Stimulated activated CD4-positive, alpha-beta T cell treated with anti-CD3 and anti-CD28 coated beads, Interleukin-1b, Interleukin-23, amount 100 ng/mL, for 1 hour (primary cell): ENCODE measurements at places on chromosomes 1 and 21.
A peak's percentile ranks its signal among the peaks of the same experiment; 100 is the strongest.

DNA sequence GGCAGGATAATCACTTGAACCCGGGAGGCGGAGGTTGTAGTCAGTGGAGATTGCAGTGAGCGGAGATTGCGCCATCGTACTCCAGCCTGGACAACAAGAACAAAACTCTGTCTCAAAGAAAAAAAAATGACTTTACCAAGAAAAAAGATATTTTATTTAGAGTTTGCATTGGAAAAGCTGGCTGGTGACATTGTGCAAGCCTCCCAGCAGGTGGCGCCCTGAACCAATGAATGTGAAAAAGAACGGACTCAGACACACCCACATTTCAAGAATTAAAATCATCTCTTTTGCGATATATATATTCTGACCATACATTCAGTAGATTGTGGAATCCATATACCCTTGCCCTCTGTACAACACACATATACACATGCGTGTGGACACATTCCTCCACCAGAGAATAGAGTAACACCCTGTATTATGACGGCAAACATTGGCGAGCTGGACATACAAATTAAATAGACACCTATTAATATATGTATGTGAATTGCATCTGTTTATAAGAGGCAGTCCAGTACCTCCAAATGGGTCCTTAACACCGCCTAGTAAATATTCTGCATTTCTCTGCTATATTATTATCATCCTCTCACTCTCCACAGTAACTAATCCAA is 39.0 kb upstream of the CADM3 start:
- DNase-seq, result peak; percentile 53

DNA sequence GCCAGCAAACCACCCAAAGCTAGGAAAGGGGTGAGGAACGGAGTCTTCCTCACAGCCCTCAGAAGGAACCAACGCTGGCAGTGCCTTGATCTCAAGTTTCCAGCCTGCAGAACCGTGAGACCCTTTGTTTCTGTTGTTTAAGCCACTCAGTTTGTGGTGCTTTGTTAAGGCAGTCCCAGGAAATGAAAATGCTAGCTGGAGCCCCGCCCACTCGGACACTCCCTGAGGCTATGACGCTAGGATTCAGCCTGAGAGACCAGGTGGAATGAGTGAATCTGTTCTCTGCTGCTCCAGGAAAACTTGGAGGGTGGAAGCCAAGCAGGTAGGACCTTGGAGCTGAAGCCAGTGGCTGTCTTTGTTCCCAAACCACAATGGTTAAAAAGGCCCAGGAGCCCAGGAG is 196.5 kb upstream of the POU3F1 start:
- no peak for DNase-seq

- DNase-seq, result no peak
These were observed 11.5 kb upstream of the LAPTM5 start for GRCh38 chr1:30768830-30769718.

- DNase-seq, result no peak
These were observed 150.6 kb downstream of the RWDD3 start for GRCh38 chr1:95384567-95384966.

DNA sequence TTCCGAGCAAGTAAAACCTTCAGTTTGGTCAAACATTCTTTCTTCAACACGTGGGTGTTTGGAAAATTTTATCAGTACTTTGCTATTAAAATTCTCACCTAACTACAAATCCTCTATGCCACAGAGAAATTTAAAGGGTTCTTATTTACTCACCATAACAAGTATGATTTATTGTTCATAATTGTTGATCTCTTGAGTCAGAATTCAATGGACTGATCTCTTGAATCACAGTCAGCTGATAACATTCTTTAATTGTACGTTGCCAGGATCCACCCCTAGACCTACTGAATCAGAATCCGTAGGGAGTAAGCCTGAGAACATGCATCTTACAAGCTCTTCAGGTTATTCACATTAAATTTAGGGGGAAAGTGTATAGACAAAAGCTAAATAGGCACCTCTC is 51.2 kb downstream of the DIPK1A start:
- DNase-seq, result no peak

GRCh38 chr1:109901524-109902145 is 9.0 kb upstream of the CSF1 start:
- DNase-seq, result no peak

- no peak for DNase-seq
These were observed 21.0 kb upstream of the TDRD10 start for GRCh38 chr1:154481053-154481452.

- DNase-seq, result no peak
These were observed 127.7 kb downstream of the S1PR1 start for GRCh38 chr1:101364370-101365120.

DNA sequence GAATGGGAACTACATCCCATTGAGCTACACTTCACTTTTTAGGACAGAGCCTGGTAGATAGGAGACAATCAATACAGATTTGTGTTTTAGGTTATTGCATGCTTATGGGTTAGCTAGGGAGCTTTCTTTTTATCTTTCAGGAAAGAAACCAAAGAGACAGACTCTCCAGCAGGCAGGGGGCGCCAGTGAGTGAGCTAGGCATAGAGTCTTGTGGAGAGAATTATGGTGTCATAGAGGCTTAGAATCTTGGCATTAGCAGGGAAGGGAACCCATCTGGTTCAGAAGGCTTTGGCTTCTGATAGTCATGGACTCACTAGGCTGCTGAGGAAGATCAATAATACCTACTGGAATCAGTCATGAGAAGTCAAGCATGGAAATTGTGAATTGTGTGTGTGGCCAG is at the start of gene SMCP:
SMCP (plus strand) TSS at position 281 of the 400 bp plus-strand sequence. CDS start 6,101 bp downstream, outside the sequence.
- no peak for DNase-seq

- no peak for DNase-seq
These were observed 42.8 kb upstream of the IFI44L start for GRCh38 chr1:78577257-78578100.

DNA sequence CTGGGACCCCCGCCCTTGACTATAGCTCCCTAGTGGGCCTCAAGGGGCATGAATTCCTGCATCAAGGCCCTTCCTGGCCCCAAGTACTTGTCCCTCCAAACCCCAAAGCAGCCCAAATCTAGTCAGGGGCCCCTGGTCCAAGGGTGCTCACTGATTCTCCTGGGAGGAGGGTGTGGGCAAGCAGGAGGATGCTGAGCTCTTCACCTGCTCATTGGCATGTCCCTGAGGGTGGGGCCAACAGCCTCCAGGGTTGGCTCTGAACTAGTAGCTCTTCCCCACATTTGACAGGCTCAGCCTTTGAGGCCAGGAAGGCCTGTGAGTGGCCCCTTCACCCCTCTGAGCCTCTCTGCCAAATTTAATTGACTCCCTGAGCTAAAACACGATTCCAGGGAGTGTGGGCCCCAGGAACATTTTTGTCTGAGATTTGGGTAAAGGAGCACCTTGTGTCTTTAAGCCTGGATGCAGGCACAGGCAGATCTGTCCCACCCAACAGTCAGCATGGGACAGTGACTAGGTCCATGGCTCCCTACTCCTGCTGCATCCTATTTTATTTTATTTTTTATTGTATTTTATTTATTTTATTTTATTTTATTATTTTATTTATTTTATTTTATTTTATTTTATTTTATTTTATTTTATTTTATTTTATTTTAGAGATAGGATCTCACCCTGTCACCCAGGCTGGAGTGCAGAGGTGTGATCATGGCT is 11.0 kb upstream of the WNT9A start:
- DNase-seq, result no peak

DNA sequence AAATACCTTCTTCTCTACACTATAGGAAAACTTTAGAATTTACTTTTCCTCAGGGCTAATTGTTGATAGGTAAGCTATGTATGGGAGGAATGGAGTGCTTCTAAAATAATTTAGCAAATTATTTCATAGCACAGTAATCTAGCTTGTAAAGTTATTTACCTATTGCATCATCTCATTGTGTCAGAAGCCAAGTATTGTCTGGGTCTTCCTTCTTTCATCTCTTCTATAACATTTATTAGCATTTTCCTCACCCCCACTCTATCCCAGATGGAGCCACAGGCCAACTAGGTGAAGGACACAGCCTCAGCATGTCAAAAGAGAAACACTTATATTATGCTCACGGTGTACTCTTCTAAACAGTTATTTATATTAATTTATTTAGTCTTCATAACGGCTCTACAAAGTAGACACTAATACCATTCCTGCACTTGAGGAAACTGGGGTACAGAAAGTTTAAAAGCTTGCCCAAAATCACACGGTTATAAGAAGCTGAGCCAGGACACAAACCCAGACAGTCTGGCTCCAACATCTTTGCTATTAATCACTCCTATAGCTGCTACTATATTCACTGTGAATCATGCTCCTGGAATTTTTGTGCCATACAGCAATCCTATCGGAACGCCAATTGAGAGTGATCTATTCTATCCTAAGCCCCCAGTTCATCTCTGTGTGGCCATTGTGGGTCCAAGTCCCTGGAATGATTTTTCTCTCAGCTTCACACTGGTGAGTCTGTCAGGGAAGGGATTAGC is 43.1 kb downstream of the OR10J5 start:
- DNase-seq, result no peak
